ENCODE measurements at places on chromosomes 3 and 15.

DNA sequence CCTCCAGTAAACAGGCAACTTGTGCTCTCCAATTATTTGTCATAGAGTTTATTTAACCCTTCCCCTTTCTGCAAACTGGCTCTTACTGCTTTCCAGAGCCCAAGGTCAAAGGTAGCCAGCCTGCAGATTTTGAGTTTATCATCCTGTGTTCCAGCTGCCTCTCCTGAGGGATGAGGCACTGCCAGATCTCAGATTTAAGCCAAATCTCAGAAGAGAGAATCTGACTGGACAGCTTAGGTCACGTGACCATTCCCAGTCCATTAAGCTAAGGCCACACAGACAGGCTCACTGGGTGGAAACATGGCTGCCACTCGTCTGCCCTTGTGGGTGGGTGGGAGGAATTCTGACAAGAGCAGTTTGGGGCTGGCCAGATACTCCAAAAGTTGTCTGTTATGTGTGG lies 8.6 kb upstream of the SIAH2 start:
- DNase-seq: no peak

- no peak for DNase-seq
Observed at GRCh38 chr3:28700728-28701127, 352.1 kb upstream of the AZI2 start.

DNA sequence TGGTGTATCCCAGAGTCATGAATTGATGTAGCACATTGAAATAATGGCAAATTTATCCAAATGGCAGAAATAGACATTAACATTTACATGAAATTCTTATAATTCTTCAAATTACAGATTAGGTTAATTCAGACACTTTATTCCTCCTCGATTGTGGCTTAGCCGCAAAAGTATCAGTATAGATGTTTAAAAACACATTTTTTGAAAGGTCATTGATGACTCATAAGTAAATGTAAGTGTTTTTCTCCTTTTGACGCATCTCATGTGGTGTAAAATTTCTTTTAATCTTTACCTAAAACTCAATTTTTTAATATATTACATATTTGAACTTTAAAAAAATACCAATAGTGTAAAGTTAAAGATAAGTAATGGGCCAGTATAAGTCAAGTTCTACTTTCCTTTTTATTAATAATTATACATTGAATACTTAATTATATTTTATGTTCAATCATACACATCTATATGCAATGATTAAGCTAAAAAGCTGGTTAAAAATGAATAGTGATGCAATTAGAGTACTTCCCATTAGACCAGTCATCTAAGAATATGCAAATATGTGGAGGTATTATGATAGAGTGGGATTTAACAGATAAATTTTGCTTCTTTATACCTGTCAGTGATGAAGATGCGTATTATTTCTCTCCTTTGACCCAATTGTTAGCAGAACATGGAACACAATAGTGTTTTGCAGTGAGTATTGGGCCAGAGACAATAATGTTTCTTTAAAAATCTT lies 678.1 kb upstream of the DPPA4 start:
- no peak for DNase-seq

DNA sequence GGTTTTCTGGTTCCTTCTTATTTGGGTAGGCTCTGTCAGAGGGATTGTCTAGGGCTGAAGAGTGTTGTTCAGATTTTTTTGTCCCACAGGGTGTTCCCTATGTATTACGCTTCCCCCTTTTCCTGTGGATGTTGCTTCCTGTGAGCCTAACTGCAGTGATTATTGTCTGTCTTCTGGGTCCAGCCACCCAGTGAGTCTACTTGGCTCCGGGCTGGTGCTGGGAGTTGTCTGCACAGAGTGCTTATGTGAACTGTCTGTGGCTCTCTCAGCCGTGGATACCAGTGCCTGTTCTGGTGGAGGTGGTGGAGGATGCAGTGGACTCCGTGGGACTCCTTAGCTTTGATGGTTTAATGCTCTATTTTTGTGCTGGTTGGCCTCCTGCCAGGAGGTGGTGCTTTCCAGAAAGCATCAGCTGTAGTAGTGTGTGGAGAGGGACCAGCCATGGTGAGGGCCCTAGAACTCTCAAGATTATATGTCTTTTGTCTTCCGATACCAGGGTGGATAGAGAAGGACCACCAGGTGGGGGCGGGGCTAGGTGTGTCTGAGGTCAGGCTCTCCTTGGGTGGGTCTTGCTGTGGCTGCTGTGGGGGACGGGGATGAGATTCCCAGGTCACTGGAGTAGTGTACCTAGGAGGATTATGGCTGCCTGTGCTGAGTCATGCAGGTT lies 53.8 kb downstream of the CCDC66 start:
- DNase-seq: no peak

DNA sequence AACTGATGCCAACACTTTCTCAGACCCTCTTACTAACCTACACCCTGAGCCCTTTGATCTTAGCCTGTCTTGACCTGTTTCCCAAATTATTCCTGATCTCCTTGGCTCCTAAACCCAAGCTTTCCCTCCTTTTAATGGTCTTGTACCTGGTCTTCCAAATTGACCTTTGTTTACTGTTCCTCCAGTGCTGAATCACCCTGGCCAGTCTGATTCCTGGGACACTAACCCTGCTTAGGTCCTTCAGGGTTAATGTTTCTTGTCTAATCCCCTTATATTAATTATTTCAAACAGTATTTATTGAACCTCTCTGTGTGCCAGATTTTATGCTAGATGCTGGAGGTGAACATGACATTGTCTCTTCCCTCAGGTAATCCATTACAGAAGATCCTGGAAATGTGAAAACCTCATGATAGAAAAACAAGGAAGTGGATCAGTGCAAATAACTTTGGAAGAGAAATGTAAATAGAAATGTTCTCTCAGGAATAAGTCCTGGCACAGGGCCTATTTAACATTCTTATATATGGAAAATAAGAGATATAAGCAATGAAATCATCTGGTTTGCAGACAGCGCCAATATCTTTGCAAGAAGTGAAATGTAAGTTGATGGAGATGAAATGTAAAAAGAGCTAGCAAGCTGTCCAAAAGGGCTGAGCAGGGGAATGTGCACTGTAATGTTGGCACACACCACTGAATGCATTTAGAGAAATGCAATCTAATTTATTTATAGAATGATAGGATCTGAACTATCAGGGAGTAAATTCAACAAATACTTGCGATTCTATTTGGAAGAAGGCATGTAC lies 20.7 kb downstream of the HGD start:
- DNase-seq: no peak

- DNase-seq: peak; percentile 91
Observed at GRCh38 chr3:4426782-4427344, 40.2 kb downstream of the SUMF1 start.

DNA sequence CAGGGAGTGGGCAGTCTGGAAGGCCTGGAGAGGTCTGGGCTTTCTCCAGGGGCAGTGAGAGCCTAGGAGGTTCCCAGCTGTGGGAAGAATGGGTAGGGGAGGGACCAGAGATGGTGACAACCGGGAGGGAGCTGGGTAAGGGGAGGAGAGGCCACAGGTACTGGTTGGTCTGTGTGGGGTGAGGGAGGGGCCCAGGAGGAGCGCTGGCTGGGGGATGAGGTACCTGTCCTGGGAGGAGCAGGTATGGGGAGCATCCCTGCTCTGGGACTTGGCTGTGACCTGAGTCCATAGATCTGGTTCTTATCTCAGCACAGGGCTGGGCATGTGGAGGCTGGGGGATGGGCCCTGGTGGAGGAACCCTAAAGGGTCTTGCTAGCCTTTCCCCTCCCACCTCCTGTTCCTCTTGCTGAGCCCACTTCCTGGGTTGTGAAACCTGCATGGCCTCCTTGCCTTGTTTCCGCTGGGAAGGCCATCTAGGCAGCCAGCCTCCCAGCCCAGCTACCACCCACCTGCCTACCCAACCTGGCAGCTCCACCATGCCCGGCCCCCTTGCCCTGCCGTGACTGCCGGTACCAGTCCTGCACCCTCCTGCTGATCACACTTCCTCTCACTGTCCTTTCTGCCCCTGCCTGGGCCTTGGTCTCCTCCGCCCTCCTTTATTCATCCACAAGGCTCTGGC lies 11.0 kb downstream of the PRKCD start:
- DNase-seq: peak; percentile 68

DNA sequence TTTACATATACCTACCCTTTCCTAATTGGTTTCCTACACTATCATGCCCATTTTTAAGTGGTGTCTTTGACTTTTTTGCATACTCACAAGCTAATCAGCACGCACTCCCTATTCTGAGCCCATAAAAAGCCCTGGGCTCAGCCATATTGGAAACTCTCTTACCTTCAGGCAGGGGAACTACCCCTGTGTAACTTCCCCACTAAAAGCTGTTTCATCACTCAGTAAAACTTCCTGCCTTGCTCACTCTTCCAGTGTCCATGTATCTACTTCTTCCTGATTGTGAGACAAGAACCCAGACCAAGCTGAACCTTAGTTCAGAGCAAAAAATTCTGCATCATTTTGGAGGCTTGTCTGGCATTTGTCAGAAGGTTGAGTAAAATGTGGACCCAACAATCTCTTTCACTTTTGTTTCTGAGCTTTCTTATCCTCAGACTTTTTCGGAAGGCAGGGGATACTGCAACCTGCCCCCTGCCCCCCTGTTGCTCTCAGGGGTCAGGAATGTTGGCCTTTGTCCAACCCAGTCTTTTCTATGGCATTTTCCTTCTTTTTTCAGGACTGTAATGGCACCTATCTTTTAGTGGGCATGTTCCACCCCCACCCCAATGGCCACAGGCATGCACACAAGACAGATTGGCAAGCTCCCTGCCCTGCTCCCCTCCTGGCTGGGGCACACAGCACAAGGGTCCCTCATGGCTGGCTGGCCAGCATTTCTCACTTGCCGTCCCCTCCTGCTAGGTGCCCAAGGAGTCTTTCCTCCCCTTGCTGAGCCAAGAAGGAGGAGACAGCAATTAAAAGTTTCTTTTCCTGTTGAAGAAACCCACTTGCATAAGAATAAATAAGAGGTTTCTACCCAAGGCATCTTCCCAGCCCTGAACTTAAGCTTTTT lies 26.3 kb upstream of the TMEM45A start:
- DNase-seq: peak; percentile 26

DNA sequence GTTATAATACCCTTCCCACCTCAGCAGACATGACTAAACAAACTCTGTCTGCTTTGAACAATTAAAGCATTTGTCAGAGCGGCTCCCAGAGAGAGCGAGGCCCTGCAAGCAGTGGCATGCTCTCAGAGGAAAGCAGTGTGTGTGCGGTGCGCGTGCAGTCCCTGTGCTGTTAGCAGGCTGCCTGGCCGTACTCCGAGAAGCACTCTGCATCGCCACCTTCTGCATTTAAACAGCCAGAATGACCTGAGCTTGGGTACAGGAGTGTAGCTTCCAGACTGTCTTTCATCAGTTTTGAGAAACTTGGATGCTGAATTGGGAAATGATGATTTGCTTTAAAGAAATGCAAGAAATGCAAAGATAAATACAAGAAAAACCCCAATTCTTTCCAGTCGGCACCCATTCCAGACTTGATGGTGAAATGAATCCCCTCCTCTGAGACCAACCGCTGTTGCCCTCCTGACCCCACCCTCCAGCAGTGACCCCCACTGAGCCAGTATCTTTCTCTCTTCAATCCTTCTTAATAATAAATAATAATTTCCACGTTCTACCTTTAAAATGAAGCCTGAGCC lies 113.5 kb downstream of the VGLL4 start:
- DNase-seq: no peak

GRCh38 chr3:177567833-177568232 lies 370.6 kb upstream of the TBL1XR1 start:
- no peak for DNase-seq

DNA sequence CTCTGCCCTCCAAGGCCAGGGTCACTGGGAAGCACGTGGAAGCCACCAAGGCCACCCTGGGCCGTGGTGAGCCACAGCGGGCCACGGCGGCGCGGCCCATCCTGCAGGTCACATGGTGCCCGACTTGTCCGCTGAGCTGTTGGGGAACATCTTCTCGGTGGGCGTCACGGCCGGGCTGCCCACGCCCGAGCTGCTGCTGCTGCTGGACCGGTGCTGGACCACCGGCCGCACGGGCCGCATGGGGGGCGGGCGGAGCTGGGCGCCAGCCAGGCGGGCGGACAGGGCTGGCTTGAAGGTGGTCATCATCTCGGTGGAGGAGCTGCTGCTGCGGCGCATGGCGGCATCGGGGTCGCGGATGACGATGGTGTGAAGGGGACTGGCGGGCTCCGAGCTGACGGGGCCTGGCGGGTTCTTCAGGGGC lies 22.1 kb upstream of the RAD18 start:
- DNase-seq: no peak

- DNase-seq: no peak
Observed at GRCh38 chr15:71532994-71533393, 277.4 kb upstream of the NR2E3 start.

DNA sequence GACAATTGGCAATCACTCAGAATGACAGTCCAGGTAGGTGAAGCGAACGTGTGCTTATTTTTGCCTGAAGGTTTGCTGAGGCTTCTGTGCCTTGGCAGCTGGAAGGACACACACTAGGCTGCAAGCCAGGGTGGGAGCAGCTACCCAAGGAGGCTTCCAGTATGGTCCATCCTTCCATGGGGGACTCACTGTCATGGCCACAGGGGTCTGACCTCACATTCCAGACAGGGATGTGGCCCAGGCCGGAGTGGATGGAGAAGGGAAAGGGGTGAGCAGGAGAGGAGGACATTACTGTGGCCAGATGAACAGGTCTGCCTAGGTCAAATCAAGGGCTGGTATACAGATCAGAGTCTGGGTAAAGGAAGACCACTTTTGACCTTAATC lies 247.7 kb downstream of the ADAMTS17 start:
- DNase-seq: no peak

DNA sequence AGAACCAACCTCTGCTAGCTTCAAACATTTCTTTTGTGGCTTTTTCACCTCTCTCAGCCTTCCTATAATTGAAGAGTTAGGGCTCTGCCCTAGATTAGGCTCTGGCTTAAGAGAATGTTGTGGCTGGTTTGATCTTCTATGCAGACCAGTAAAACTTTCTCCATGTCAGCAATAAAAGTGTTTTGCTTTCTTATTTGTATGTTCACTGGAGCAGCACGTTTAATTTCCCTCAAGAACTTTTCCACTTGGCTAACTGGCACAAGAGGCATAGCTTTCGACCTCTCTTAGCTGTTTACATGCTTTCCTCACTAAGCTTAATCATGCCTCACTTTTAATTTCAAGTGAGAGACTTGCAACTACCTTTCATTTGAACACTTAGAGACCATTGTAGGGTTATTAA lies 964.7 kb downstream of the ROBO2 start:
- no peak for DNase-seq

GRCh38 chr3:190017521-190018288 lies 103.0 kb downstream of the P3H2 start:
- peak; percentile 15 for DNase-seq

GRCh38 chr3:143070977-143071551 lies 48.5 kb upstream of the CHST2 start:
- no peak for DNase-seq

DNA sequence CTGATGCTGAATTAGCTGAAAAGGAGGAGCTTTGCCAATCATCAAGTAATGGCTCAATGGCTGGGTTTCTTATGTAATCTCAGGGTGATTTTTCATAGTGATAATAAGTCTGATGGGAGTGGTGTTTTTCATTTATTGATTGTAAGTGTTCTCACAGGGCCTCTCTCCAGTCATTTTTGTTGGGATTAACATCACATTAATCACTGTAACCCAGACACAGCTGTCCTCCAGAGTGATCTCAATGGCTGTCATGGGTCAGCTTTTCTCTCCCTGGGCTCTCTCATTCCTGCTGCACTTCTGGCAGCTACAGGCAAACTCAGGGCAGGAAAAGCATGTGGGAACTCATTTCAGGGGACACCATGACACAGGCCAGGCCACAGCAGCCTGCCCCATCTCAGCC lies 162.9 kb downstream of the LRTM1 start:
- no peak for DNase-seq

All from inflammatory macrophage (primary cell).